ENCODE measurements at places on chromosomes 2 and 18.
A peak's percentile ranks its signal among the peaks of the same experiment; 100 is the strongest.

DNA sequence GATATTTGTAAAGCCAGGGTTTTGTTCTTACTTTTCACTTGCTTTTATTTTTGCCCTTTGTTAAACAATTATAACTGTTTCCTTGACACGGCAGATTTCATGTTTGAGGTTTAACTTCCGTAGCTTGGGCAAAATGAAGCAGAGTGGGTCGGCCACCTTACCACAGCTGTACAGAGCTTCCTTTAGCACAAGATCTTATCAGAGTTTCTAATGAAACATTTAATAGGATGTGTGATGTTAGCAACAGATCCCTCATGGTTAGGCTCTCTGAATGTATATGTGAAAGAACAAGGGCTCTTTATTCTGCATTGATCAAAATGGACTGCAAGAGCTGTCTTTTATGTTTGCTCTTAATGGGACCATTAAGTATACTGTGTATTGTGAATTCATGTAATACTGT lies 22.3 kb downstream of the RNF125 start:
- DNase-seq = peak; percentile 86

DNA sequence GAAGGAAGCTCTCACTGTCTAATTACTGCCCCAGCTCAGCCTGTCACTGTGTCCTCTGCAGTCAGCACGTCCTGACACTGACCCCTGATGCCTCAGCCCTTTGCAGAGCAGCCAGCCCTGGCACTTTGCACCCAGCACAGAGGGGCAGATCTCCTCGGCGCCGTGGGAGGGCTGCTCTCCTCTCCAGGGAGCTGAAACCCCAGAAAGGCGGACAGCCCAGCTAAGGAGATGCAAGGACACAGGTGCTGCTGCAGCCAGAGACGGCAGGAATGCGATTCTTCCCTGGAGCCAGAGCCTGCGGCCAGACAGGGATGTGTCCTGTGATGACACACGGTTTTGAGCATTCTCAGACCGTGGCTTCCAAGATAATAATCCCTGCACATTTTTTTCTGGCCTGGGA lies 34.5 kb upstream of the SIX3 start:
- no peak for DNase-seq

- DNase-seq = no peak
Observed at GRCh38 chr2:154263206-154263605, 391.5 kb downstream of the GALNT13 start.

- DNase-seq = peak; percentile 57
Observed at GRCh38 chr2:36351736-36352349, 3.7 kb upstream of the CRIM1 start.

GRCh38 chr2:54030806-54031205 lies 60.0 kb upstream of the PSME4 start:
- no peak for DNase-seq

GRCh38 chr2:74619651-74620297 lies 28.4 kb downstream of the M1AP start:
- DNase-seq = no peak

- peak; percentile 89 for DNase-seq
Observed at GRCh38 chr18:50862401-50862800, 16.5 kb upstream of the ME2 start.

DNA sequence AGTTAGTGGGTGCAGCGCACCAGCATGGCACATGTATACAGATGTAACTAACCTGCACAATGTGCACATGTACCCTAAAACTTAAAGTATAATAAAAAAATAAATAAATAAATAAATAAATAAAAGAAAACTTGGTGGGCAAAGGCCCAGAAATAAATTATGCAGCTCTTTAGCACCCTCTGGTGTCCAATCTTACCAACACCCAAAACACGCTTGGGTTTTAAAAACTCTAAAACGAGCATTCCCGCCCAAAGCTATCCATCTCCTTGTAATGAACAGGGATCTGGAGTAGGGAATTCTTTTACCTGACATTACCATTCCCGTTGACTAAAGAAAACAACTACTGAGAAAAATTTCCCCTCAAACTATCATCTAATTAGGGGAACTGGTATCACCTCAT lies 2005.9 kb upstream of the CELF4 start:
- peak; percentile 56 for DNase-seq

- no peak for DNase-seq
Observed at GRCh38 chr2:90221300-90221651, 1529.8 kb downstream of the RPIA start.

DNA sequence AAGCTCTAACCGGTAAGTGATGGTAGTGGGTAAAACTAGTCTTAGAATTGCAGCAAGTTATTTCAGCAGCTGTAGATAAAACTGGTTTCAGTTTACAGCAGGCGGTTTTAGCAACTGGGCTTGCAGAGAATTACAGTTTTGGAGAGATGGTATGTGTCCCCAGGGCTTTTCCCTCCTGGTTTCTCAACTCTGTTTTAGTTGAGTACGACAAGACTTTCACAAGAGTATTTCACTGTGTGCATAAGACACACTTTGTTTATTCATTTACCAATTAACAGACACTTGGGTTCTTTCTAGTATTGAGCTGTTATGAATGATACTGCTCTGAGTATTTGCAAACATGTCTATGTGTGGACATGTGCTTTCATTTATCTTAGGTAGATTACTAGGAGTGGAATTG lies 65.6 kb upstream of the RFX8 start:
- DNase-seq = no peak

Measured in Kasumi-1 (cell line).